ENCODE measurements at places on chromosomes 1 and 21.

DNA sequence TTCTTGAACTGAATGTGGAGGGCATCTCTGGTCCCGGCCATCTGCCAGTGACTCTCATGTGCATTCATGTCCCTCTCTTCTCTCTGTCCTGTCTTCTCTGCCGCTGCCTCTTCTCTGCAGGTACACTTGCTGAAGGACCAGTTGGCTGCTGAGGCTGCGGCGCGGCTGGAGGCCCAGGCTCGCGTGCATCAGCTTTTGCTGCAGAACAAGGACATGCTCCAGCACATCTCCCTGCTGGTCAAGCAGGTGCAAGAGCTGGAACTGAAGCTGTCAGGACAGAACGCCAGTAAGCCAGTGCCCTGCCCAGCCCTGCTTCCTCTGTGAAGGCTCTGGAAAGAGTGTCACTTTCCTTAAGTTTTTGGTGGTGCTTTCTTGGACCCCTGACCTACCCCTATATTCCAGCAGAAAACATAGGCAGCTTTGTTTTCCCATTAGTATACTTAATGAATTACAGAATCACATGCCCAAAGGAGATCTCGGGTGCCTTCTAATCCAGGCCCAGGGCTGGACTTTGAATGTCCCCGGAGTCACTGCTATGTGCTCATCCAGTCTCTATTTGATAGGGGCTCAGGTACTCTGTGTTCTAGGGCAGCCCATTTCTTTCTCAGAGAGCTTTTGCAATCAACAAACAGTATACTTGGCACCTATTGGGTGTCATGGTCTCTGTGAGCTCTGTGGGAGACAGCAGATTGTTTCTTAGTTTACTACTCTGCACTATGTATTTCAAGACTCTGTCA is 11.2 kb downstream of the SPATA46 start:
- DNase-seq = no peak

- DNase-seq = no peak
Measured at GRCh38 chr21:36518883-36519492, 39.1 kb upstream of the CLDN14 start.

DNA sequence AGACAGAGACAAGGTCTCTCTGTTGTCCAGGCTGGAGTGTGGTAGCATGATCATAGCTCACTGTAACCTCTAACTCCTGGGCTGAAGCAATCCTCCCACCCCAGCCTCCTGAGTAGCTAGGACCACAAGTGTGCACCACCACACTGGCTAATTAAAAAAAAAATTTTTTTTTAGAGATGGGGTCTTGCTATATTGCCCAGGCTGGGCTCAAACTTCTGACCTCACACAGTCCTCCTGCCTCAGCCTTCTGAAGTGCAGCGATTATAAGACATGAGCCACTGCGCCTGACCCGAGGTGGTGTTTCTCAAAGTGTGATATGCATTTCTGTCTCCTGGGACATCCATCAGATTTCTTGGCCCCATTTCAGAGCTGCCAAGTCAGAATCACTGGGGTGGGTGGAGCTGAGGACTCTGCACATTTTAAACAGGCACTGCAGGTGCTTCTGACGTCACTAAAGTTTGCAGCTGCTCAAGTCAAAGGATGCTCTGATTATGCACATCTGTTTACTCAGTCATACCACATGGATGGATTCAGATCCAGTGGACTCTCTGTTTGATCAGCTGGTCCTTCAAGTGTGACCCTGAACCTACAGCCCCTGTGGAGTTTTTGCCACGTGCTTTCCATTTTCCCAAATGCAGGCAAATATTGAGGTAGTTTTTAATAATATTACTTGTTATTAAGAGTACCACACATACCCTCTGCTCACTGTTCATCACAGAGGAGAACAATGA is 21.4 kb downstream of the TGFB2 start:
- DNase-seq = no peak

GRCh38 chr21:46160907-46161632 is 5.7 kb upstream of the FTCD start:
- DNase-seq = no peak

DNA sequence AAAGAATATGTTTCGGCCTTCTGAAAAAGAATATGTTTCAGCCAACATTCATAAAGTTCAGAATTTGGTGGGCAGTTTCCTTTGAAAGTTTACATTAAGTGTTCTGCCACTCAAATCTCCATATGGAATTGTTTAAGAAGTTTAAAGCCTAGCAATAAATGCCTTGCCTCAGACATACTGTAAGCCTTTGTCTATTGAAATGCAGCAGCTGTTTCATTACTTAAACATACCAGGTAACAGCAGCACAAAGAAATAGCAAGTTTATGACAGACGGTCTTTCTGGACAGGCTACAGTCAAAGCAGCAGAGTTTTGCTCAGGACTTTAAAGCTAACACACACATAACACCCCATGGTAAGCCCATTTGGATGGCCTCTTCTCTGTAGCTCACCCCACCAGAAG is 38.5 kb upstream of the C1orf105 start:
- no peak for DNase-seq

GRCh38 chr1:160093069-160093395 is 5.4 kb downstream of the IGSF8 start:
- DNase-seq = no peak

- no peak for DNase-seq
Measured at GRCh38 chr1:81878538-81878937, 77.8 kb downstream of the ADGRL2 start.

- DNase-seq = no peak
Measured at GRCh38 chr1:84889437-84889836, 3.6 kb downstream of the LPAR3 start.

Data from left colon (tissue), 2 donors.